Stimulated activated CD4-positive, alpha-beta T cell treated with anti-CD3 and anti-CD28 coated beads, Interleukin-1b, Interleukin-23, amount 100 ng/mL, for 4 hours (primary cell): ENCODE measurements at places on chromosomes 4 and X.

GRCh38 chrX:56310581-56310980 lies 78.4 kb downstream of the KLF8 start:
- no peak for DNase-seq

- DNase-seq: no peak
Measured at GRCh38 chrX:9144701-9145241, 110.8 kb upstream of the FAM9B start.

- no peak for DNase-seq
Measured at GRCh38 chr4:104486716-104487504, 7.8 kb downstream of the CXXC4 start.

DNA sequence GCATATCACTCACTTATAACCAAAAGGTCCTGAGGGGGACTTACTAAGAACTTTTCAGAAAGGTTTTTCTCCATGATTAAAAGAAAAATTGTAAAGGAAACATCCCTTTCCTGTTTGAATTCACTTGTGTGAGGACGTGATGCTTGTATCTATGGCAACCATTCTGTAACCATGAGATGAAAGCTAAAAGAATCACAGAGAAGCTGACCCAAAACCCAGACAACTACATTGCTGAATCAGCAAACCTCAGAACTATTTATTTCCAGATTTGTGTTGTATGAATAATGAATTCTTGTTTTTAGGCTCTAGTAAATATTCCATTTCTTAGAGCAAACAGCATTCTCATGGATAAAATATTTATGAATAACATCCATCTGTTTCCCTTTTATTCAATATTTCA lies 91.2 kb downstream of the RCHY1 start:
- DNase-seq: no peak

DNA sequence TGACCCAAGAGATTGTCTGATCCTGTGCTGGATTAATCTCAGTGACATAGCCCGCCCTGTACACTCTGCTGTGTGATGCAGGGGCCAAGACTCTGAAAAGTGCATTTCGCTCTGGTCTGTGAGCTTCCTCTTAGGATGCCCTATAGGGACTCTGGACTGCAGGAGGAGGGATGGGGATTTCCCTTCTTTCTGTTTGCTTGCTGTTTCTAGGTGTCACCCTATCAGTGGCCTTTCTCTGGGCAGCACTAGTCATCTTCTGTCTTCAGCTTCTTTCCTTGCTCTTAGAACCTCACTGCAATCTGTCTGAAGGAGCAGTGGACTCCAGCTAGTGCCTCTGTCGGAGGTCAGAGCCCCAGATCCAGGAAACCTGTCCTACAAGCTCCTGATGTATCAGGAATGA lies 34.5 kb upstream of the SCRG1 start:
- no peak for DNase-seq

- DNase-seq: no peak
Measured at GRCh38 chr4:120286813-120287212, 220.2 kb upstream of the MAD2L1 start.

- DNase-seq: no peak
Measured at GRCh38 chr4:31160146-31160545, 440.0 kb downstream of the PCDH7 start.

- peak; percentile 85 for DNase-seq
Measured at GRCh38 chr4:146945556-146946374, at the start of gene TTC29. Gene TTC29, minus strand, starts transcription at chr4:146945864. Its CDS starts 5,969 bp downstream, at chr4:146939895.

- DNase-seq: no peak
Measured at GRCh38 chr4:76738086-76738931, 159.6 kb downstream of the SOWAHB start.

GRCh38 chr4:7843831-7844593 lies 95.6 kb downstream of the AFAP1 start:
- DNase-seq: peak; percentile 66

- DNase-seq: no peak
Measured at GRCh38 chr4:93879919-93880318, 51.4 kb downstream of the ATOH1 start.

DNA sequence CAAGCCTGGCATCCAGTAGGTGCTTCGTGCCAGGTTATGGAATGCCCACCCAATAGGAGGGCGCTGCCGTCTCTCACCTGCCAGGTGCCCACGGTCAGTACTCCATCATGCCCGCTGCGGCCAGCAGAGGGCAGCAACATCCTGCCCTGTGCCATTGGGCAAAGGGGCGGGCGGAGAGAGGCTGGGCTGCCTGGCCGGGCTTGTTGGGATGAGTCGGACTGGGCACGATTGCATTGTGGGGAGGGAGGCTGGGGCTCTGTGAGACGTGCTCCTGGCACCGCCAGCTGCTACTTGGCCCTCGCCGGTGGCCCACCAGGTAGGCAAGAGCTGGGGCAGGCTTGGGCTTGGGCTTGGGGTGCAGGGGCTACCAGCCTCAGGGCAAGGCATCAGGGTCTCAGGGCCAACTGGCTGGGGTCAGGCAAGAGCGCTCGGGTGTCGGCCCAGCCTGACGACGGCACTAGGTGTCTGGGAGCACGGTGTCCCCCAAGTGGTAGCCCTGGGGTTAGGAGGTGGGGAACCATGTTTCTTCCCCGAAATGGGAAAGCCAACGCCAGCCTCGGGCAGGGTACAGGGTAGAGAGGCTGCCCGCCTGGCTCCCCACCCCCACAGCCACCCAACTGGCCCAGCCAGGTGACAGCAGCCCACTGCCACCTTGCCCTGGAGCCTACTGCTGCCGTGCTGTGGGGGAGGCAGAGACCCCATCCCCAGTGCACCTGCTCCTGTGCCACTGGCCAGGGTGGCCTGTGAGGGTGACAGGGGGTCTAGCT lies at the start of gene PLXNB3:
Gene PLXNB3, plus strand, starts transcription at position 261 of the 767 bp plus-strand sequence. CDS start 1,287 bp downstream, outside the sequence.
- DNase-seq: peak; percentile 70

DNA sequence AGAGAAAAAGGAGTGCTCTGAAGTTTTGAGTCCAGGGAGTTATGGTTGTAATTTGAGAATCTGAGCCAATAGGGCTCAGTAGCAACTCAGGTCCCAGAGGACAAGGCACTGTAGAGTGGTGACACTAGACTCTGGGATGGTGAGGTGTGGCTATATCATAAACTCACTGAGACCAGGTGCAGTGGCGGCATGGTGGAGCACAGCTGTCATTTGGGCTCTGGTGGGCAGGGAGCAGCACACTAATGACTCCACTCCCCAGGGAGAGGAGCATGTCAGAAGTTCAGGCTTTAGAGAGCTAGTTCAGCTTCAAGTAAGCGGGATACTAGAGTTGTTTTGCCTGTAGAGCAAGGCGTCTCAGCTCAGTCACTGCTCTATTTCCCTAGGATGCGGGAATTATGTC lies 165.4 kb upstream of the USP38 start:
- no peak for DNase-seq

DNA sequence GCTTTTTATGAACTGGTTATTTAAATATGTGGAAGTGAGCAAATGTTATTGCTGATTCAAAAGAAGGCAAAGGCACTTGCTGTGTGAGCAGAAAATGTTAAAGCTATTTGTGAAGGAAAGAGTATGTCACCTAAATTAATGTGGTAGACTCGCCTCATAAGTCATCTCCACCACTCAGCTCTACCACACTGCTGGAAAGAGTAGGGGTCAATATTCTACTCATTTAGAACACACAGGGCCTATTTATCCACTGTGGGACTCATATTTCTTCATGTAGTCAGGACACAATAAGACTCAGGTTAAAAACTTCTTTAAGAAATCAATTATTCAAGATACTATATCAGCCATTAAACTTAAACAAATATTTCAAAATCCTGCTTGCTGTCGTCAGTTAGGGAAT lies 106.5 kb downstream of the SLC7A11 start:
- DNase-seq: no peak

DNA sequence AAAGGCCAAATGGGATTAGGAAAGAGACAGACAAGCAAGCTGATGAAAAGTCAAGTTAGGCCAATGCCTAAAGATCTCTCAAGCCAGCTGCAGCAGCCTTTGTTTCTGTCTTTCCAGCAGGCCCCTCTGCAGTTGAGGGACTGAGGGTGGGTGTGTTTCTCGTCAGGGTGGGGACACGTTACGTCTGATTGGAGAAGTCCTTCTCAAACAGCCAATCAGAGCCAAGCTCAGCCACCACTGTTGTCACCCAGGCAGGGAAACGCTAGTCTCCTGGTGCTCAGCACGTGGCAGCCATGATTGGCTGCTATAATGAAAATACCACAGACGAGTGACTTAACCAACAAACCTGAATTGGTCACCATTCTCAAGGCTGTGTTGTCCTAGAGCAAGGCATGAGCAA lies 177.1 kb upstream of the LCORL start:
- DNase-seq: no peak

DNA sequence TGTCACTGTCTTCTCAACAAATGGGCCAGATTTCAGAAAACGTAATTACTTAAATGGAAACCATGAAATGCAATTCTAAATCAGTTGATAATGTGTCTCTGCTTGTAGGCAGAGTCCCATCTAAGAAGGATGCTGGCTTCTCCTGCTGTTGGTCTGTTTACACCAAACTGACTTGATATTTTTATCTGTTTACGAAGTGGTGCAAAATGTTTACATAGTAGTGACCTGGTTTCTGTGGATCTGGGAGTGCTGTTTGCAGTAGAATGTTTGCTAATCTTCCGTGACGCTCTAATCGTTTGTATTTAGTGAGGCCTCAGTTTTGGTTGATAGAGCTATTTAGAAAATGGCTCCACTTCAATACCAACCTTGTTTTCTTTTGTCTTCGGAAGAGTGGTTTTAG lies 213.5 kb downstream of the VEGFC start:
- no peak for DNase-seq

GRCh38 chr4:648579-649292 lies 23.4 kb downstream of the PDE6B start:
- no peak for DNase-seq

- peak; percentile 59 for DNase-seq
Measured at GRCh38 chr4:121696581-121697461, at the start of gene ANXA5. Gene ANXA5, minus strand, starts transcription at chr4:121696980. Its CDS starts 391 bp downstream, at chr4:121696589.

- no peak for DNase-seq
Measured at GRCh38 chr4:15232366-15233263, 195.2 kb upstream of the C1QTNF7 start.

DNA sequence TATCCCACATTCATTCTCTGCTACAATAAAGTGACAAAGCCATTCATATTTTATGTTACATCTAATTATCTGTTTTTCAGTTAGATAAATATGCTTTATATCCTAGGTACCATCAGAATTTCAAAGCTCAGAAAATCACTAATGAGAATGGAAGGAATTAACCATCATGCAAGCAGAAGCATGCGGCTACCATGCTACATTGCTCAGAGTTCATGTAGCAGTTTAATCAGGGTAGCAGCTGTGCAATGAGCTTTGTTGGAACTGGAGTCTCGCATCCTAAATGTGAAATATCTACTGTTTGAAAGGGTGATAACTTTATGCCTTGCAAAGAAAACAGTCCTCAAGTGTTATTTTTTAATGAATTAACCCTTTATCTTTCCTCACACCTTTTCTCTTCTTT lies 77.5 kb downstream of the SNCA start:
- no peak for DNase-seq

DNA sequence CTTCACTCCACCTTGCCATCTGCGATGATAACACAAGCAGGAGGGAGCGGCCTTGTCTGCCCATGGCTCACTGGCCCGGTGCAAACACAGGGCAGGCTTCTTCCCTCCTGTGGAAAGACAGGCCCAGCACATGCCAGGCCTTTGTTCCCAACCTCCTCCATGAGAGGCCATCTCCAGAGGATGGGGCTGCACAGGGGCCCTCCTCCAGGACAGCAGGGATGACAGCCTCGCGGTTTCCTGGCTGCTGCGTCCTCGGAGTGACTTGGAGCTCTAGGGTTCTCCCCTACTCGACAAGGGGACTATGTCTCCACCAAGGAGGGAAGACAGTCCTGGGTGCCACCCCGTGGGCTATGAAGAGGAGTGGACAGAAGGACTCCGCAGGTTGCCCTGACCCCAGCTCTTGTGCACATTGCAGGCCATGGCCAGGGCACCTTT lies 21.8 kb downstream of the RNF212 start:
- DNase-seq: no peak

DNA sequence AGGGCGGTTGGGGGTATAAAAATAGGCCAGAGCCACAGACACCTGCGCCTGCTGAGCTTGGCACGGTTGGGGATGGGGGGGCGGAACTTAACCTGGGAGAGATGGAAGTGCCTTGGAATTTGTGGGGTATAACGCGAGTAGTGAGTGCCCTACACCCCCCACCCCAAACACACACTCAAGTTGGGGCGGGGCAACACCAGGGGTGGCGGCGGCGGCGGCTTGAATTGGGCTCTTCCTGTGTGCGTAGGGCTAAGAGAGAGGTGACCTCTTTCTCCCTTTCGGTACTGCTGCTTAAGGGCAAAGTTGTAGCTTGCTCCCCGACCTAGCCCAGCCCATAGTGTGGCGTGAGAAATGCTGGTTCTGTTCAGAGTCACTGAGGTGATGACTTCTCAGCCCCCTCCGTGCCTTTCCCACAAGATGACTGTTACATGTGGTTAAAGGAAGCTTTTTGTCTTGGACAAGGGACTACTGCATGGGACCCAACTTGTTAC lies 839 bp downstream of the STK26 start:
- peak; percentile 34 for DNase-seq

DNA sequence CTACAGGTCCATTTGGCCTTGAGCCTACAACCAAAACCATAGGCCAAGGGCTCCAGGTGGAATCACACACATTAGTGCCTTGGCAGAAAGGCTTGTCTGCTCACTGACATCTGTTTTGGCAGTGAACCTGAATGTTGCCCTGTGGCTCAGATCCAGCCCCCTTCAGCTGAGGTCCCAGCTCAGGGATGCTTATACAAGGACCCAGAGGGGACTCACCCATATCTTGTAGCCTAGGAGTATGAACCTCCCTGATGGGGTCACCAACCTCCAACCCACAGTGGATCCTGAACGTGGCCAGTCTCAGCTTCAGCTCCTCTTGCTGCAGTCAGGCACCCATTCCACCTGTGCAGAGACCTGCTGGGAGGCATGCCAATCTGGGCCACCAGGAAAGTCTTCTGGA lies 50.8 kb upstream of the HMX1 start:
- no peak for DNase-seq

DNA sequence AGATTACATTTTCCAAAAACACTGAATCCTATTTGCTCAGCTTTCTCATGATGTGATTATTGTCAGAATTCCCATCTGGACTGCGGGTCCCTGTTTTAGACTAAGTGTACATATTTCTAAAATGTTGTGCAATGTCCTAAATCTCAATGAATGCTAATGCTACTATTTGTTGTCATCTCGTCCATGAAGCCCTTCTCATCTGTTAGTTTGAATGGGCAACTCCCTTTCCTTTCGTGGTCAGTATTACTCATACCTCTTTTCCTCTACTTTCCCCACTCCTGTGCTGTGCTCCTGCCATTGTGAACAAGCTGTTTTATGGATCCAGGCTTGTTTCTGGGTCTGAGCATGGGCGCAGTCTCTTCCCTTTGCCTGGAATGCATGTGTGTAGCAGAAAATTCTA lies 91.0 kb downstream of the MID1 start:
- no peak for DNase-seq

GRCh38 chrX:115679460-115679859 lies 118.5 kb downstream of the PLS3 start:
- no peak for DNase-seq

GRCh38 chr4:119682099-119682498 lies 53.5 kb upstream of the PDE5A start:
- no peak for DNase-seq

DNA sequence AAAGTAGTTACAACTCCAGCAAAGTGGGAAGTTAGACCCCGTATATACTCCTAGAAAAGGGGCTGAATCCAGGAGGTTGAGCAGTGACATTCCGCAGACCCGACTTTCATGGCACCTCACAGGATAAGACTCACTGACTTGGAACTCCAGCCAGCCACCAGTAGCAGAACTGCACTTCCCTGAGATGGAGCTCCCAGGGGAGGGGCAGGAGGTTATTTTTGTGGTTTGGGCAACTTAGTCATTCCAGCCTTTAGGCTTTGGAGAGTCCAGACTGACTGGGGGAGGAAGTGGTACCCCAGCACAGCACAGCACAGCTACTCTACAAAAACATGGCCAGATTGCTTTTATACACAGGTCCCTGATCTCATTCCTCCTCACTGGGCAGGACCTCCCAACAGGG lies 319.1 kb downstream of the PCDH19 start:
- DNase-seq: no peak
